Fibroblast of pulmonary artery (primary cell): ENCODE measurements at places on chromosomes 2 and 18.

DNA sequence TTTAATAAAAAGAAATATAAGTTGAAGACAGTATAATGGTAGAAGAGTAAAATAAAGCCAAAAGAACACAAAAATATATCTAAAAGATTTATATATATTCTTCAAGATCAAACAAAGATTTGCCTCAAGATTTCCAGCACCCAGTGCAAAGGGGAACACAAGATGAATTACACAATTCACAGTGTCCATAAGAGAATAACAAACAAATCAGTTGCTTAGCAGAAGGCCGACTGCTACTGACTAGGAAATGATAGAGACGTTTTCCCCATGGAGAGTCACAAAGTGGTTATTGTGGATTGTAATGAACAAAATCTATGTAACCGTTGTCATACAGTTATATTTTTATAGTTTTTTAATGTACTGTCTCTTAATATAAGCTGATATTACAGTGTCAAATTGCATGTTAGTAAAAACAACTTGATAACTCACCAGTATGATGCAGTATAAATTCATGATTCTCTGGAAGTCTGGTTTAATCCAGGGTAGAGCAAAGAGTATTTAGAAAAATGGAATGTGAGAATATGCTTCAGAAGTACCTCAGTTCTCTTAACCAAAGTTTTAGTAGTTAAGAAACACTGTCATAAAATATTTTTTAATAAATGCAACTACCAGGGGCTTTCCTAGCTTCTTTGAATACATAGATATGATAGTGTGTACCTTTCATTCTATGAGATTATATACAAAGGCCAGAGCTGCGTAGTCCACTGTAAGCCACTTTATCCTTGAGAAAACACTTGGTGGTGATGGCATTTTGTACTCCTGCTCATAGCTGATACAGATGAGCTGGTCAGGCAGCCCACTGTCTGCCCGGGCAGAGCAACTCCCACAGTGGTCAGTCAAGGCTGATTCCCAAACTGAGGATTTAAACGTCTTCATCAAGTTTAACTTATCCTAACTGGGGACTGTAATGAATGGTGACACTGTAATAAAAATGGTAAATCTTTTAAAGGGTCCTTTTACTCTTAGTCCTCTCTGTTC, 180.5 kb upstream of the DTNA start:
- DNase-seq = no peak

DNA sequence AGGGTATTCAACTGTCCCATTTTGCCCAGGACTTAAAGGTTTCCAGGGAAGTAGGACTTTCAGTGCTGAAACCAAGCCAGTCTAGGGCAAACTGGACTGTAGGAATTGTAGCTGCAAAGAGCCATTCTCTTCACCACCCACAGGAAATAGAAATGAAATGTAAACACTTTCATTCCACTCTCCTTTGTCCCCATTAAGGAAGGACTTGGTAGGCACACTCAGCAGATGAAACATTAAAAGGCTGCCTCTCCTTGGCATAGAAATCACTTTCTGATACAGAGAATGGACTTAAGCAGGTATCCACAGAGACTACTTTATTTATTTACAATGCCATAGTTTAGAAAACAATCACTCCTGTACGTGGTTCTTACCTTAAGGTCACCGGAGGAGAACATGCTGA, 102.9 kb upstream of the CCDC195 start:
- DNase-seq = no peak

DNA sequence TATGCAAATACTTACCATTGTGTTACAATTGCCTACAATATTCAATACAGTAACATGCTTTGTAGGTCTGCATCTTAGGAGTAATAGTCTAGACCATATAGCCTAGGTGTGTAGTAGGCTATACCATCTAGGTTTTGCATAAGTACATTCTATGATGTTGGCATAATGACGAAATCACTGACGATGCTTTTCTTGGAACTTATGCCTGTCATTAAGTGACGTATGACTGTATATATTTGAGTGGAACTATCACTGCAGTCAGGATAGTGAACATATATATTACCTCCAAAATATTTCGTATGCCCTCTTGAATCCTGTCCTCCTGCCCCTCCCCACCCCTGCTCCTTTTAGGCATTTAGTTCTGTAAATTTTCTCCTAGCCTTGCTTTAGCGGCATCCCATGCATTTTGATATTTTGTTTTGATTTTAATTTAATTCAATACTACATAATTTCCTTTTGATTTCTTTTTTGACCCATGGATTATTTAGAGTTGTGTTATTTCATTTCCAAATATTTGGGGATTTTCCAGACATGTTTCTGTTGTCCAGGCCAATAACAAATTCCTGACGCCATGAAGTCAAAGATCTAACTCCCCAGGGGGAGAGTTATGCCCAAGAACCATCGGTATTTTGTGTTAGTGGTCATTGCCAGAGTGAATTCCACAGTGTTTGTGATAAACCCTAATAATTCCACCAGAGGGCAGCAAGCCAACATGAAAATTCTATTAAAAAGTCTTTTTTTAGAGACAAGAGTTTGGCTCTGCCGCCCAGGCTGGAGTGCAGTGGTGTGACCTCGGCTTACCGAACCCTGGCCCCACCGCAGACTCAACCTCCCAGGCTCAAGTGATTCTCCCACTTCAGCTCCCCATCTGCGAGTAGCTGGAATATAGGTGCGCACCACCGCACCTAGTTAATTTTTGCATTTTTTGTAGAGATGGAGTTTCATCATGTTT, 24.2 kb upstream of the CASP8 start:
- DNase-seq = peak; percentile 90

GRCh38 chr2:24571828-24572442, 80.9 kb downstream of the NCOA1 start:
- DNase-seq = no peak

GRCh38 chr2:128978212-128978611, 659.5 kb upstream of the HS6ST1 start:
- no peak for DNase-seq

- peak; percentile 50 for DNase-seq
These were observed 324.5 kb upstream of the EPHA4 start for GRCh38 chr2:221896505-221897151.

DNA sequence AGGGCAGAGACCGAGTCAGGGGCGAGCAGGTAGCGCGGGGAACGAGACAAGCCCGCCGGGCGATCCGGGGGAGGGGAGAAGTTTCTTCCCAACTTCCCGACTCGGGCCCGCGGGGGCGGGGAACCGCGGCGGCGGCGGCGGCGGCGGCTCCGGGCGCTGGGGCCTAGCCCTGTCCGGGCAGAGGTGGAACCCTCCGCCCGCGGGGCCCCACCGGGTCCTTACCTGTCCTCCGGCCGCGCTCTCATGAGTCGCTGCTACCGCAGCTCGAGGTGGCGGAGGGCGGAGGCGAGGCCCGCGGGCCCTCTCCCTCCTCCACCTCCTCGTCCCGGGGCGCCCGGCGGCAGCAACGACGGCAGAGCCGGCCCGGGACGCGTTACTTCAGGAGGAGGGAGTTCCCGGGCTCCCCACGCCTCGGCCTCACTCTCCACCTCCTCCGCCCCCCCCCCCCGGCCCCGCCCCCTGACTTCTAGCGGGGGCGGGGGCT, at the start of gene YES1:
YES1 (minus strand) TSS at position 351 of the 484 bp plus-strand sequence. CDS start 55,415 bp downstream, outside the sequence.
- no peak for DNase-seq

DNA sequence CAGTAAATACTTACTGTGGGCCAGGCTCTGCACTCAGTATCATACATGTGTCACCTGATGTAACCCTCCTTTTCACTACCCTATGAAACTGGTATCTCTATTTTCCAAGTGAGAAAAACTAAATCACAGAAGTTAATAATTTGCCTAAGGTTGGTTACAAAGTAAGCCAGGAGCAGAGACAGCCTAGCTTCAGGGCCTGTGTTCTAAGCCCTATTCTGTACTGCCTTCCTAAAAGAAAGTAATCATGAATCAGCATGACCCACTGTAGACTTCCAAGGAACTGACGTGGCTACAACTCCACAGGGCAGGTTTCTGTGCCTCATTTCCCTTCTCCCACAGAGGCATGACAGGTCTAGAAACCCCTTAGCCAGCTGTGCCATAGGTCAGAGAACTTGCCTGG, 14.3 kb downstream of the ZNF142 start:
- DNase-seq = peak; percentile 61

DNA sequence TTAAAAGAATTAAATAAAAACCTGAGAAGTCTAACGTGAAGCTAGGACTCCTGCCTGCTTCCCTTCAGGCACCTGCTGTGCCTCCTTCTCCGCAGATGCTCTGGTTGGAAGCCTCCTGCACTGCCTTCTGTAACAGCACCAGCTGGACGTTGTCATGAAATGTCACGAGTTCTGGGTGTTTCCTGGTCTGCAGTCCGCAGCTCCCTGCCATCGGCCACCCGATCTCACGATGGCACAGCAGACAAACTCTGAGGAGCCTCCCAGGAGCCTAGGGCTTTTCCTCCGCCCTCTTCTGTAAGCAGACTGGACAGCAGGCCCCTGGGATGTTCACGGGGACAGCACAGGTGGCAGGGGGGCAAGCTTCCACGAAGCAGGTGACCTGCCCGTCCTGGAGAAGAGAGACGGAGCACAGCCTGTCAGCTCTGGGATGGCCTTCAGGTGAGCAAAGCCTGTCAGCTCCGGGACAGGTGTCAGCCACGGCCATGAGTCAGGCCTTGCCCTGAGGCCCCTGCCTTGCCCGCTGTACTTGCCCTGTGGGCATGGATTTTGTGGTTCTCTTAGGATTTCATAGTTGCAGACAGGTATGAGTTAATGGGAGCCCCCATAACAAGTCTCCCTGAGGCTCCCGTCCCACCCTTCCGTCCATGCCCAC, 110.3 kb downstream of the PXDN start:
- DNase-seq = no peak

DNA sequence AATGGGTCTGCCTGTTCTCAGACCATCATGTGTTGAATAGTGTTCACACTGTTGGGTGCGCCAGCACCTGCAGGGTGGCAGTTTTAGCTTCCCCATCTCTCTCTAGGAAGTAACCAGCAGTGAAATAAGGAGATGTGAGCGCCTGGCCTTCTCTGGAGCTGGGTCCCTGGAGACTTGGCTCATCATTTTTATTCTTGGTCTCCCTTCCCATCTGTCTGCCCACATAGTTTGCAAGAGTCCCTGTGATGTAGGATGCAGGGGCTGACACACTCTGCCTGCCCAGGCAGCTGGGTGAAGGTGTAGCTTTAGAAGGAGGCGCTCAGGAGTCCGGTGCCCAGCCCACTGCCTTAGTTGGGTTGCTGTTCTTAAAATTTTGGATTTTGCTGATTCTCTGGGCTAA, 172.2 kb downstream of the LDLRAD4 start:
- DNase-seq = no peak

GRCh38 chr2:55862246-55862645, 61.3 kb downstream of the EFEMP1 start:
- peak; percentile 100 for DNase-seq

DNA sequence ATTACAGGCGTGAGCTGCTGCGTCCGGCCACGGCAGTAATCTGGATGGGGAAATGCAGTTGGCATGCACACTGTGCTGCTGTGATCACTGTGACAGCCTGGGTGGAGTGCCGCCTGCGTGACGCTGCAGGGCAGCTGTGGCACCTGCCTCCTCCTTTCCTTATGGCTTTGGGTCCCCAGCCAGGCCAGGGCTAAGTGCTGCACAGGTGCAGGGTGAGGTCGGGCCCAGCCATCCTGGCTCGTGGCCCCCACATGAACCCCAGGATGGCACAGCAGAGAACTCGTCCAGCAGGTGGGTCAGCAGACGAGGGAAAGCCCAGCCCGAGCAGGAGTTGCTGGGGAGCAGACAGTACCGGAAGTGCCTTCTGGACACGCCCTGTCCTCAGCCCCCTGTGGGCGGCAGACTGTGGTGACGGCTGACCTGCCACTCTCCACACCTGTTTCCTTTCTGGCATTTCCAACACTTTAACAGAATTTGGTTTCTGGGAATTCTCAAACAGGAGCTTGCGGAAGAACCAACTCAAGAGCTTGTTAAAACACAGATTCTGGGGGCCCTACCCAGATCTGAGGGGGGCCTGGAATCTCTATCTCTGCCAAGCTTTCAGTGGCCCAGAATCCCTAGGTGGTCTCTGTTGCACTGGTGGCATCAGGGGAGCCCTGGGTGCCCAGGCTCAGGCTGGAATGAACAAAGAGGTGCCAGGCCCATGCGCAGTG, 16.9 kb downstream of the HS1BP3 start:
- no peak for DNase-seq

DNA sequence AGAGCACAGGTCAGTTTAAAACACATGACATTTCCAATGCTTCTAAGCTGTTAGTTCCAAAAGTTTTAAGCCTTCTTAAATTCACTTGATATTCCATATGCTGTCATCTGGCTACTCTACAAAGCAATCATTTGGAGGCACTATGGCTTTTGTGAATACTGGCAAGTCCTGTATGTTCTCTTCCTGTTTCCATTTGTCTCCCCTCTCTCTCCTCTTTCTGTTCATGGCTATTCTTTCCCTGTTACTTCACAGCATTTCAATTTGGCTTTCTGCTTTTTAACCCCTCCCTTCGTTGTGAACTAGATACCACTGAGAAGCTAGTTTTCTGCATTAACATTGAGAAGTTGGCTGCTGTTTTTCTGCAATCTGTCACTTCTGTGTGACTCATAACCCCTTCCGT, 1337.2 kb upstream of the CELF4 start:
- no peak for DNase-seq

DNA sequence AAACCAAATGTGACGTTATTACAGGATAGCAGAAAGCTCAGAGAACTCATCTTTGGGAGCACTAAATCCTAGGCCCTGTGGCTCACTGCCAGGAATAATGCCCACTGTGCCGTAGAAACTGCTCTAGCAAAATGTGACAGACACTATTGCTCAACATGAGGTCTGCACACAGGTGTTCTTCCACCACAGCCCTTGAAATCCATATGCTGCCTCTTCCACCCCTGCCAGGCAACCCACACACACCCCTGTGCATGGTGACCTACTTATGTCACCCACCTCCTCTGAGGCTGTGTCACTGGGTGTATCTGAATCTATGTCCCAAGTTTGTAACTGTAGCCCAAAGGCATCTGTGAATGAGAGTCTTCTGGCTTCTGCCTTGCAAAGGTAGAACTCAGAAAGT, 66.1 kb upstream of the MBOAT2 start:
- no peak for DNase-seq

DNA sequence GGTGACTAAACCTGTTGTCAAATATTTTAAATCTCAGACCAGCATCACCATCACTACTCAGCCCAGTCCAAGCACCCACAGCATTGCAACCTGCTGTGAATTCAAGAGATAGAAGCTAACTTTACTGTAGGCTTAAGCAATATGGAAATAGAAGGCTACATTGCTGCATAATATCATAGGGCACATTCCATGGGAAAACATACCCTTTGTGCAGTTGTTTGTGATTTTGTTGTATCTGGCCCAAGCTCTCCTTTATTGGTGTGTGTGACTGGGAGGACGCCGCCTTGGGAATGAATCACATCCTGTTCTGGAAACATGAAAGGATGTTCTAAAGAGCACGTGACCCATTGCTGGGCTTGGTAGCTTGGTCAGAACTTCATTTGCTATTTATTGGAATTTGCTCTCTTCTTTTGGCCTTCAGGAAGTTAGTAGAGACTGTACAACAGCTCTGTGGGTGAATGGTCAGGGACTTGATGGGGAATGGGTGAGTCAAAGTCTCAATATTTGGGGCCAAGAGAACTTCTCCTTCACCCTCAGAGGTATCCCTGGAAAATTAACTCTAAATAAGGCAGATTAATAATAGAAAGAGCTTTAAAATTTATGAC, 106.8 kb upstream of the SERPINE2 start:
- DNase-seq = peak; percentile 97

GRCh38 chr2:233404222-233404621, 49.9 kb downstream of the DGKD start:
- peak; percentile 69 for DNase-seq

- DNase-seq = no peak
These were observed 385.5 kb upstream of the HNRNPA3 start for GRCh38 chr2:176826984-176827668.
